Kidney (tissue), 22 donors: ENCODE measurements at places on chromosomes 7 and 10.

DNA sequence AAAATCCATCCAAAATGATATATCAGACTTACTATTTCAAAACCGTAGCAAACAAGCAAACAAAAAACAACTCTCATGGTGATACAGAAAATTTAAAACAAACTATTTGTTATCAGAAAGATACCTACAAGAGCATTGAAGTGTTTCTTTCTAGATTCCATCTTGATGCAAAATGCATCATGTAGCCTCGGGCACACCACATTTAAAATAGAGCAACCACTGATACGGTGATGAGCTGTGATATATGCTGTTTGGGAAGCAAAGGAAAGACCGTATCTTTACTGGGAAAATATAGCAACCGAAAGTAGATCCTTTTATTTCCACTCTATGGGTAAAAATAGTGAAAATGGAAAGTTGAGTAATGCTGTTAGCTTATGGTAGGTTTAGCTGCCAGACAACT is 892.0 kb downstream of the GATA3 start:
- DNase-seq, result no peak

DNA sequence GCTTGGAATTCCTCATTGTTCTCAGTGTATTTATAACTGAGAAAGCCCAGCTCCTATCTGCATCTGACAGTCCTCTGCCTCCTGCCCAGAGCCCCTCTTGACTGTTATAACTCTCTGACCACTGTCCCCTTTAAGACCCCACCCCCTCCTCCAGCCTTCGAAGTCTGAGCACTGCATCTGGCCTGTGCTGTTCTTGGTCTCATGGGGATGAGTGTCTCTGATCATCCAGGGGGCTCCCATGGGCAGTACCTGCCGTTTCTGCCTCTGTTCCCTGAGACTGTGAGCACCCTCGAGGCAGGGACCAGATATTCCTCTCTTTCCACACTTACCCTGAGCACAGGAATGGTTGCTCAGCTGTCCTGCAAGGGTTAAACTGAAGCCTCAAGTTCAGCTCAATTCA is 7.7 kb downstream of the GHRHR start:
- DNase-seq, result no peak

- DNase-seq, result no peak
Measured at GRCh38 chr10:16809074-16809718, 8.0 kb downstream of the RSU1 start.

DNA sequence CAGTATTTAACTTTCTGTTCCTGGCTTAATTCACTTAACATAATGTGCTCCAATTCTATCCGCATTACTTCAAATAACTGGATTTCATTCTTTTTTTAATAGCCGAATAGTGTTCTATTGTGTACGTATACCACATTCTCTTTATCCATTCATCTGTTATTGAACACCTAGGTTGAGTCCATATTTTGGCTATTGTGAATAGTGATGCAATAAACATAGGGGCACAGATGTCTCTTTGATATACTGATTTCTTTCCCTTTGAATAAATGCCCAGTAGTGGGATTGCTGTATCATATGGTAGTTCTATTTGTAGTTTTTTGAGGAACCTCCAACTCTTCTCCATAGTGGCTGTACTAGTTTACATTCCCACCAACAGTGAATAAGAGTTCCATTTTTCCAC is 25.5 kb upstream of the TSPAN33 start:
- no peak for DNase-seq

DNA sequence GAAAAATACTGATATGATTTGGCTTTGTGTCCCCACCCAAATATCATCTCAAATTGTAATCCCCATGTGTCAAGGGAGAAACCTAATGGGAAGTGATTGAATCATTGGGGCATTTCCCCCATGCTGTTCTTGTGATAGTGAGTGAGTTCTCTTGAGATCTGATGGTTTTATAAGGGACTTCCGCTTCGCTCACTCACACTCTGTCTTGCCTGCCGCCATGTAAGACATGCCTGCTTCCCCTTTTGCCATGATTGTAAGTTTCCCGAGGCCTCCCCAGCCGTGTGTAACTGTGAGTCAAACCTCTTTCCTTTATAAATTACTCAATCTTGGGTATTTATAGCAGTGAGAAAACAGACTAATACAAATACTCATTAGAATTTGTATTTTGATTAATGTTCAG is 5.1 kb upstream of the MRPS17 start:
- DNase-seq, result no peak

DNA sequence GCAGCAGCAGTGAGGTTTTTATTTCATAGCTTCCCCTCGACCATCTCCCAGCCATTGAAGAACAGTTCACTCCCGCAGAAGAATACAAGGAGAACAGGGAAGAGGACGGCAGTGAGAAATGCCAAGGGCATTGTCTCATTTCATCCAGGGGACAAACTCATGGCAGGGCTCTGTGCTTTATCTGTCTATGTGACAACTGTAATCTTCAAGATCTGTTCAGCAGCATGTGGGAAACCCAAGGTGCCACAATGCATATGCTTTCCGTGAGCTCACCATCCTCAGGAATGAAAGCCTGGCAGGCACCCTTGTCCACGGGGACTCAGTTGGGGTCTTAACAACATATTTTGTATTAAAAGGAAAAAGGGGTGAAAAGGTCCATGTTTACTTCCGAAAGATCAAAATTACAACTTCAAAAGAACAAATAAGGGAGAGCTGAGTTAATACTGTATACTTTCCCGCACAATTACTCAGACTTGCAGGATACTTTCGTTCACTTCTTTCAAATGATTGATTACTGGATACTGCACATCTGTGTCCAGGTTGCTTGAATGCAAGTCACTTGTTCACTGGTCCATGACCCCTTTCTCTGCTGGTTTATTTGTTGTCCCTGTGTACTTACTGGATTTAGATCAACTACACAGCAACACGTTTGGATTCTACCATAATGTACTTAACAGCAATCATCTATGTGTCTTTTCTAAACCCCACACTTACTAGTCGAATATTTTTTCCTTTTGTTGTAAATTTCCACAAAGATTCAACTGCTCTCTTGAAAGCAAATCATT is 90.1 kb upstream of the ATP6V0A4 start:
- DNase-seq, result no peak

- no peak for DNase-seq
Measured at GRCh38 chr7:40263752-40264390, 129.1 kb downstream of the SUGCT start.

- no peak for DNase-seq
Measured at GRCh38 chr7:134707663-134708378, 61.2 kb downstream of the BPGM start.

- no peak for DNase-seq
Measured at GRCh38 chr7:22019931-22020330, 74.2 kb upstream of the CDCA7L start.

DNA sequence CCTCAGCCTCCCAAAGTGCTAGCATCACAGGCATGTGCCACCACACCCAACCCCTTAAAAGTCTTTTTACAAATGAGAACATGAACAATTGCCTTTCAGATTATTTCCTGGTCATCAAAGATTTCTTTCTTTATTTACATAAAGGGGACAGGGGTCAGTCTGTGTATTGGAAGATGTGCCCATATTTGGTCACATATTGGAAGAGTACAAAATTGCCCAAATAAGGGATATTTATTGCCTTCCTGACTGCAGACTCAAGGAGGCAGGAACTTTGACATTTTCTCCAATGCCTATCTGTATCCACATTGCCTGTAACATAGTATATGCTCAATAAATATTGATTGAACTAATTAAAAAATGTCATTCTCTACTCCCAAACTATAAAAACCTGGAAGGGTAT is 25.9 kb upstream of the HERPUD2 start:
- no peak for DNase-seq

GRCh38 chr7:37908221-37908788 is 8.3 kb downstream of the SFRP4 start:
- no peak for DNase-seq

DNA sequence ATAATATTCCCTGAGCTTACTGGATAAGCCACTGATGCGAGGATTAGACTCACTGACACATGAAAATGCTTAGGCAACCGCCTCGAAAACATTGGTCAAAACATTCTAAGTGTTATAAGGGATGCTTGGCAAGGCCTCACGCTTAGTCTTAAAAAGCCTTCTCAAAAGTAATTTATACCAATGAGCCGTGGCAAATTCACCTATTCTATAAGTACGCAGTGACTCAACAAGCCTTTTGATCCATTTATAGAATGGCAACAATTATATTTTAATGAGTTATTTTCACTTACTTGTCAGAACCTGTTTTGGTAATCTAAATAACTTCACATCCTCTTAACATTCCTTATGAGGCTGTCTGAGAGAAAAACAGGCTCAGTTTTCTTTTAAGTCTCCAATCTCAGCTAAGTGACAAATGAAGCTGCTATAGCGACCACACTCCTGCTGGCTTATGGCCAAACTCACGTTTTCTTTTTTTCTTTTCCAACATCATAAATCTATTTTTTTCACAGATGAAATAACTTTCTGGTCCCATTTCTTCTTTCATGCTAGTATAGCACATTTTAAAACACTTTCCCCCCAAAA is 121.2 kb upstream of the AFAP1L2 start:
- no peak for DNase-seq

GRCh38 chr10:110781139-110781538 is 90.6 kb upstream of the PDCD4 start:
- DNase-seq, result no peak

DNA sequence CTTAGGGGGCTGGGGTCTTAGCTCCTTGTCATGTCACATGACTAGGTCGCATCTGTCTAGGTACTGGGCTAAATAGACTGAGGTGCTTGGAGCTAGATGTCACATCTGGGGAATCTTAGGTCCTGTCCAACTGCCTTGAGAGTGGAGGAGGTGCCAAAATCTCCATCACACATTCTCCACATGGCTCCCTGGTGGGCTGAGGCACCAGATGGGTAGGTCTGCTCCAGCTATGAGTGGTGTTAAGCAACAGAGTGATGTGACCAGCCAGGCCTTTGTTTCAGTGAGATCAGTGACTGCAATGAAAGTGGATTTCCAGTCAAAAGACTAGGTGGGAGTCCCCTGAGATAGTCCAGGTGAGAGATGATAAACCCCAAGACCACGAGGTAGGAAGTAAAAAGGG is 251.8 kb downstream of the BMPER start:
- DNase-seq, result no peak

GRCh38 chr7:92325858-92326257 is 80.1 kb downstream of the ANKIB1 start:
- no peak for DNase-seq

GRCh38 chr10:31299119-31299518 is 19.9 kb upstream of the ZEB1 start:
- DNase-seq, result no peak
